ENCODE measurements at places on chromosomes 3 and 15.
A peak's percentile ranks its signal among the peaks of the same experiment; 100 is the strongest.

- DNase-seq = no peak
Measured at GRCh38 chr15:39468331-39468730, 112.5 kb upstream of the THBS1 start.

GRCh38 chr15:67079361-67079760, 14.0 kb downstream of the SMAD3 start:
- DNase-seq = no peak

- no peak for DNase-seq
Measured at GRCh38 chr3:1469248-1469647, 376.4 kb downstream of the CNTN6 start.

GRCh38 chr3:82208002-82208710, 446.7 kb upstream of the GBE1 start:
- DNase-seq = no peak

DNA sequence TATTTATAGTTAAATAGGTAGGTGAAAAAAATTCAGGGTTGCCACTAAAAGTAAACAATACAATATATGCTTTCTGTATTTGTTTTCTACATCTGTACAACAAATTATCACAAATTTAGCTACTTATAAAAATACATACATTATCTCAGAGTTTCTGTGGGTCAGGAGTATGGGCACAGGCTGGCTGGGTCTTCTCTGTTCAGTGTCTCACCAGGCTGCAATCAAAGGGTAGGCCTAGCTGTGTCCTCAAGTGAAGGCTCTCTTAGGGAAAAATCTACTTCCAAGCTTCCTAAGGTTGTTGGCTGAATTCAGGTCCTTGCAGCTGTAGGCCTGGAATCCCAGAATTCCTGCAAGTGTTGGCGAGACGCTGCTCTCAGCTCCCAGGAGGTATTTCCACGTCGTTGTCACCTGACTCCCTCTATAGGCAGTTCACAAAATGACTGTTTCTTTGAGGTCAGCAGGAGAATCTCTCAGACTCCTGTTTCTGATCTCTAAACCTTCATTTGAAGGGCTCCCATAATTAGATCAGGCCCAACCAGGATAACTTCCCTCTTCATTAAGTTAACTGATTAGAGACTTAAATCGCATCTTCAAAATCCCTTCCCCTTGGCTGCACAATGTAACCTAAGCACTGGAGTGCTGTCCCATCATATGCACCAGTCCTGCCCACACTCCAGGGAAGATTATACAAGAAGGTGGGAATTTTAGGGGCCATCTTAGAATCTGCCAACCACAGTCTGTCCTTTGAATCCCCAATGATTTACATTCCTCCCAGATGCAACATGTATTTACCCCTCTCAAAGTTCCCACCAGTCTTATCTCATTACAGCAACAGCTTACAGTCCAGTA, 296.6 kb downstream of the SUCLG2 start:
- no peak for DNase-seq

GRCh38 chr15:72161361-72162132, 36.0 kb downstream of the GRAMD2A start:
- DNase-seq = no peak

GRCh38 chr3:122258757-122259371, 66.2 kb upstream of the CSTA start:
- DNase-seq = peak; percentile 65

DNA sequence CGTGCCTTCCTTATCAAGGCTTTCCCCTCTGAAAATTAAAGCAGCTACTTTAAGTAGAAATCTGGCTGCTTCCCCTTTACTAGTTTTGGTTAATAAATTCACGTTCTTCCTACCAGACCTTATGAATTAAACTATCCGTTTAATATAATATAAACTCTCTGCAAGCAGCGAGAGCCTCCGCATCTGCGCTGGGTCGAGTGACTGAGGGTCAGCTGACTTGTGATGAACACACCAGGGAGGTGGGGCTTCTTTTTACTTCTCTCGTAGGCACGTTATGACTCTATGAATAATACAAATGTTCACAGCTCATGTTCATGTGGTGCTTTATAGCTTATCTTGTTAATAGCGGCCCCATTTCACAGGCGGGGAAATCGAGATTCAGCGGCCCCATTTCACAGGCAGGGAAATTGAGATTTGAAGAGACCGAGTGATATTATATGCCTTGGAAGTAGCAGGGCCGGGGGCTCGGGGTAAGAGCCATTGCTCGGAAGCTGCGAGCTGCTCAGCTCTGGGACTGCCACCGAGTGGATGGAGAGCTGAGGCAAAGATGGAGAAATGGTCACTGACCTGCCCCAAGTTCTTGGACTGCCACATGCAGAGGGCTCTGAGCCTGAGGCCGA, 8.3 kb downstream of the MUC4 start:
- no peak for DNase-seq

All from stimulated activated CD4-positive, alpha-beta T cell treated with anti-CD3 and anti-CD28 coated beads, Interleukin-12 subunit alpha, Interleukin-12 subunit beta, amount 100 ng/mL, for 48 hours (primary cell).